ENCODE measurements at places on chromosomes 13 and 19.

DNA sequence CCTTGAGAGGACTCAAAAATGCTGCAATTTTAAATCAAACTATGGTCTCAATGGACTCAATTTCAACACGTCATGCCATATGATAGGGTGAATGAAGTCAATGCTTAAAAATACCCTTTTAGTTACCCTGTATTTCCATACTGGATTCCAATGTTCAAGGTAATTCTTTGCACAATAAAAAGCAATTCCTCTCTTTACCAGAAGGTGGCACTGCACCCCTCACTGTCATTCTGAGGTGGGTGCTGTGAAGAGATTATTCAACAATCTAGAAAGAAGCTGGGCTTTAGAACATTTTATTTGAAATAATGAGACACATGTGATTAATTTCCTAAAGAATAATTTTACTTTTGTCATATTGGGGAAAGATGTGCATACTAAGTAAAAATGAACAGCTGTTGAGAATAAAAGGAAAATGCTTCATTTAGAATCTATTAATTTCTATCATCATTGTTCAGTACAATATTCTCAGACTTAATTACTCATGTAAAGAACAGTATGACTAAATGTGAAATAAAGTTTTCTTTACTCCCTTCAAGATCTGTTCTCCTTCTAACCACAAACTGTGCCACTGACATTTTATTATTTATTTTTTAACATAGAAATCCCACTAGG, 789.1 kb downstream of the GPC5 start:
- peak; percentile 30 for DNase-seq

DNA sequence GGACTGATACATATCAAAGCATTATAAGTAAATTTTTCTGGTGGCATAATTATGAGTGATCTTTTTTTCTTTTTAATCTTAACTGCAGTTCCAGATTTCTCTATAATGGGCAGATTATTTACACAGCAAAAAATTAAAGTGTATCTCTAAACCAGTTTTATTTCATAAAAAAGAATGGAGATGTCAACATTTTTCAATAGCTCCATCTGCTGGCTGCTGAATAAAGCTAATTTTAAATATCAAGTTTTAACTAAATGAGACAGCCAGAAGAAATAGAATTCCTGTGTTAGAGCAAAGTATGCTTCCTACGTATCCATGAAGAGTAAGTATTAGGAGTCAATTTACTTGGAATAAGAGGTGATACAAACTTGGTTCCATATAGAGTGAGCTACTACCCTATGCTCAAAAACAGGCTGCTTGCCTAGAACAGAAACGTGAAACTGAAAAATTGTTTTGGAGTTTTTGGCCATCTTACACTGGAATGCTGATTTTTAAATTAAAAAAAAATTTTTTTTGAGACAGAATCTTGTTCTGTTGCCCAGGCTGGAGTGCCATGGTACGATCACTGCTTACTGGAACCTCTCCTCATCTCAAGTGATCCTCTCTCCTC, 5.0 kb upstream of the PDS5B start:
- DNase-seq: no peak

DNA sequence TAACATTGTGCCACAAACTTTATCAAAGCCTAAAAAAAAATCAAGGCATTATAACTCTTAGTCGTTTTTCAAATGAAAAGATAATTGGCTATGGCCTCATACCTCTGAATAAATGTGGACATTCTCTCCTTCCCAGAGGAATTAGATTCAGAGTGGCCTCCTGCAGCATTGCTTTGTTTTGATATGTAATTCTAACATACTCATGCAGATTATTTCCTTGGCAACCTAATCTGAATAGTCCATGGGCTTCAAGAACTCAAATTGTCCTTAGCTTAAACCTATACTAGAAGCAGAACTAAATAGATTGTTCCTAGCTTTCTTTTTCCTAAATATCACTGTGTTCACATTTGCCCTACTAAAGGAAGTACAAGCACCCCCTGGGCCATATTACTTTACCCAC, 1146.9 kb downstream of the OLFM4 start:
- no peak for DNase-seq

- no peak for DNase-seq
These were observed 20.2 kb upstream of the DGKH start for GRCh38 chr13:42028113-42028799.

GRCh38 chr19:5360003-5360780, 19.6 kb upstream of the PTPRS start:
- DNase-seq: no peak

All from renal pelvis (tissue), 12 donors.